ENCODE measurements at places on chromosomes 2 and 18.

DNA sequence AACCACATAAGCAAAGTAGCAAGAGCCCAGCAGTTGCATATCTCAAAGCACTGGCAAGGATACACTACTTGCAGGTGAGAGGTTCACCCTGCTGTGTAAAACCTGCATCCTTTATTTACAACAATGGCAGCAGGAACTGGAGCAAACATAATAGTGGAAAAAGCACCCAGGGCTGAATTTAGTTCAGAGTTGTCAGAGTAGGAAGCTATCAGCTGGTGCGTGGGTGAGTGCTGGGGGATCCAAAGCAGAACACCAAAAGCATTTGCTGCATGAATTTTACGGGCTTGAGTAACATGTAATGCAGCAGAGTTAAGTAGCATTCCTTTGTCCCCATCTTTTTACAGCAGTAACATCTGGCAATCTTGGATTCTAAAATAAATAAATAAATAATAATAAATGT is 73.5 kb upstream of the SRD5A2 start:
- no peak for DNase-seq

- no peak for DNase-seq
Measured at GRCh38 chr2:203569677-203570316, 34.7 kb upstream of the RAPH1 start.

DNA sequence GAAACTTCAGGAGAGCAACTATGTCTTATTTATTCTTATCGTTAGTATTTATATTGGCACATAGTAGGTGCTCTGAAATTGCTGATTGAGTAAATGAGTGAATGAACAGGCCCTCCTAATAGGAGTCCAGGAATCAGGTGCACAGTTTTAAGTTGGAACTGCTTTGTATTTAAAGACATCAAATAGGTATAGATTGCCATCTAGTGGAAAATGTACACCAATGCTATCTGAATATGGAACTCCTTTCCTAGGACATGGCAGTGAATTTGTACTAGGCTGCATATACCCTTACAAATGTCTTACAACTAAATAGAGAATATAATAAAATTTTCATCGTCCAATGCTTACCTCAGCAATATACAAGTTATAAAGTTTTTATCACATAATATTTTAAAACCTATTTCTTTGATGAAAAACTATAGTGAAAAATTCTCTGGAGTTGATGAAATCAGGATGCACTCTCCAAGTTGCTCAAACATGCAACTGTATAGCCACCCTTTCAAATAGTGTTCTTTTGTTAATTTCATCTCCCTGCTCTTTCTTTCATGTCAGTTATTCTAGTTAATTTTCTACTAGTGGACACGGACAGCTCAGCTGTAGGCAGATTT is 318.9 kb upstream of the SYT4 start:
- no peak for DNase-seq

- no peak for DNase-seq
Measured at GRCh38 chr2:1480671-1481076, 67.4 kb downstream of the TPO start.

- peak; percentile 36 for DNase-seq
Measured at GRCh38 chr2:234686088-234686890, 189.4 kb upstream of the ARL4C start.

DNA sequence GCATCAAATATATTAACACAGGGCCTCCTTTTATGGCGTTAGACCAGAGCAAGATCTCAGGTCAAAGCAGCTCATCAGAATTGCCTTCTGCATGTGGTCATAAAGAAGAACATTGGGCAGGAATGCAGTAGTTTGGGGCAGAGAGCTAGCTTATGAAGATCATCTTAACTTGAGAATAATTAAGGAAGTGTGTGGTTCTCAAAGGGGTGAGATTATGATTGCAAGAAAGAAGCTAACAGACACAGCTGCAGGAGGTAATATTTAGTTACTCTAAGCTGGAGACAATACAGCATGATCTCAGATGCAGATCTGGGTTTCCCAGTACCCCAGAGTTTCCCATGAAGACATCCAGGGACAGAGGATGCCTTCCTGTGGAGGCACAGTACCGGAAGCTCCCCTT is 91.6 kb downstream of the TTC27 start:
- no peak for DNase-seq

DNA sequence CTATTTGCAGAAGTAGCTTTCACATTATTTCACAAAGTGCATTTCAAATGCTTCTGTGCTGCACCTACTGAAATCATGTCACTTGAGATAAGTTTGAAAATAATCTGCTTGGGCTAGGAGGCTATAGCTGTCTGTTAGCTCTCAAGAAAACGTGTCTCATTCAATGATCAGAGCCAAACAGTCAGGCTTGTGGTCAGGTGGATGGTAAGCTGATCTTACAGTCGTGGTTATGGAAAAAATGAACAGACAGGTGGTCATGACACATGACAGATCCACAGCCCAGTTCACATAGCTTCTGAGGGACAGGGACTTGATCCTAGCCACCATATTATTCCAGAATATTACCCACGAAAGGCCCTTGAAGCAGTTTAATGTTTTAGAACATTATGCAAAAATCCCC is 26.5 kb upstream of the RFX8 start:
- no peak for DNase-seq

GRCh38 chr2:205868773-205869333 is 186.6 kb downstream of the NRP2 start:
- DNase-seq, result no peak

- DNase-seq, result no peak
Measured at GRCh38 chr2:218043100-218043499, 26.0 kb upstream of the RUFY4 start.

- DNase-seq, result no peak
Measured at GRCh38 chr2:195532628-195533271, 124.3 kb upstream of the SLC39A10 start.

DNA sequence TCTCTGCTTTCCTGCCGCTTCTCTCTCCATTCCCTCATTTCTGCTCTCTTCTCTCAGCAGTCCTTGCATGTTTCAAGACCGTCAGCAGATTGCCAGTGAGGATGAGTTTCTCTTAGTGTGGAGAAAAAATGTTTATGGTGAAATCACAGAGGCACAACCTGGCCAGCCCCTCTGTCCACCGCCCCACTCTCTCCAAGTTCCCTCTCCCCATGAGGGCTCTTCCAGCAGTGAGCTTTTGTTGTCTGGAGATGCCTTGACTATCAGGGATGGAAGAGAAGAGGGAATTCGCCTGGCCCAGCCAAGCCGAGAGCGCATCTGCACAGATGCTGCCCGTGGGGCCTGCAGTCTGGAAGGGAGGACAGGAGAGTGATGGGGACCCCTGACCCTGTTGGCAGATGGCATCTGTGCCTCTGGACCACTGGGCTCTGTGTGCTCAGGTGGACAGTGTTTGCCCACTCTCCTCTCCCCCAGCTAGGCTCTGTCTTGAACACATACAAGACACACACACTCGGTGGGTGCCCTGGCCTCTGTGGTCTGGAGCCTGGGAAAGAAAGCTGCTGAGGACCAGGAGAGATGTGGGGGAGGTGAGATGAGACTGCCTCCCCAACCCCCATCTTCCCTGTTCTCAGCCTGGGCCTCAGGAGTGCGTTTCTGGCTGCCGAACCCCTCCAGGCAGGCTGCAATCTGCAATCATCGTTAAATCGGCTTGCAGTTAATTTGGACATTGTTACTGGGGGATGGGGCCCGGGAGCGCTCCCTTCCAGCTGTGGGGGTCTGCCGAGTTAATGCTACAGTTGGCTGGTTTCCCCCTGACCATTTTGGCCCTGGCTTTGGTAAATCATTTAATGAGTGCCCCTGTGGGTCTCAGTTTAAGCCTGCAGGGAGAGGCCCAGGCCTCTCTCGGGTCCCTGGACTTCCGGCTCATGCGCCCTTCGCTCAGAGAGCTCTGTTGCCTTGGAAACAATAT is 4.5 kb downstream of the ITM2C start:
- DNase-seq, result no peak

DNA sequence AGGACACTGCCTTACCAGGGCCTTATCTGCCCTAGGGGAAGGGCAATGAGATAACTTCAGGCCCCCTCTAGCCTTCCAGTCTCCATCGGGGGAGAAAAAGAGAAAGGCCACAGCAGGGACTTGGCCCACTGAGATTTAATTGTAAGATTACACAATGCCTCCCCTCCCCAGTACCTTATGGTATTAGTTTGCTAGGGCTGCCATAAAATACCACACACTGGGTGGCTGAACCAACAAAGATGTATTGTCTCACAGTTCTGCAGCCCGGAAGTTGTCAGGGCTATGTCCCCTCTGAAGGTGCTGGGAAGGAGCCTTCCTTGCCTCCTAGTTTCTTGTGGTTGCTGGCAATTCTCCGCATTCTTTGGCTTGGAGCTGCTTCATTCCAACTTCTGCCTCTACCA is 34.8 kb upstream of the SPATA3 start:
- DNase-seq, result no peak

GRCh38 chr2:128691526-128691925 is 372.9 kb upstream of the HS6ST1 start:
- DNase-seq, result no peak

GRCh38 chr2:26488463-26489212 is 10.7 kb upstream of the OTOF start:
- DNase-seq, result no peak

- DNase-seq, result no peak
Measured at GRCh38 chr2:175877845-175878544, 124.1 kb downstream of the LNPK start.

GRCh38 chr2:190996338-190996946 is 17.5 kb downstream of the STAT1 start:
- DNase-seq, result no peak

DNA sequence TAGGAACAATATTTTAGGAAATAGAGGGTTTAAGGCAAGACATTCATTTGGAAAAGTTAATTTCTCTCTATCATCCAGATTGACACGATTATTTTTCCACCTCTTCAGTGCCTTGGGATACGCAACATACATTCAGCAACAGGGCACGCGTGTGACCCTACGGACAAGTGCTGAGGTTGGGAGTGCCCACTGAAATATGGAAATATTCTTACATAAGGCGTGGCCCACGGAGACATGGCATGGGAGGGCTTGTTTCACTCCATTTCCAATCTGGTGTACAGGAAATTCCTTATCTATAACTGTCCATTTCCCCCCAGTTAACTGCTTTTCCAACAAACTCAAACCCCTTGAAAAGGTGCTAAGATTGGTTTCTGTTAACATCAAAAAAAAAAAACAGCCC is 20.9 kb upstream of the KIDINS220 start:
- DNase-seq, result no peak

GRCh38 chr2:78351208-78351607 is 674.3 kb upstream of the REG3G start:
- no peak for DNase-seq

- DNase-seq, result peak; percentile 19
Measured at GRCh38 chr2:47269316-47270232, 114.5 kb upstream of the STPG4 start.

DNA sequence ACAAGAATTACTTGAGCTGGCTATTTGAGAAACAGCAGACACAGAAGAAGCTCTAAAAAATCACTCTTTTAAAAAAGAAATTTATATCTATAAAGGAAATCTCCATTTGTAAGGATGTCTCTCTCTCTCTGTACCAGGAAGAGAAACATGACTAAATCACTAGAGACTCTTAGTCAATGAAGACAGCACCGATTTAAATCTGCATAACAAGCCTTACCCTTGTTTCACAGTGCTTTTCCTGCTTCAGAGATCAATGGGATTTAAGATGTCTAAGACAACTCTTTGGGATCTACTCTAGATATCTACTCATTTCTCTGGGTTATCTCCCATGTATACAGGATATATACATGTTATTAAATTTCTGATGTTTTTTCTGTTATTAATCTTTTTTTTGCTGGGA is 359.2 kb upstream of the RND3 start:
- no peak for DNase-seq

- no peak for DNase-seq
Measured at GRCh38 chr2:39334978-39335377, 91.2 kb upstream of the CDKL4 start.

GRCh38 chr18:32763293-32763692 is 9.5 kb downstream of the KLHL14 start:
- no peak for DNase-seq

DNA sequence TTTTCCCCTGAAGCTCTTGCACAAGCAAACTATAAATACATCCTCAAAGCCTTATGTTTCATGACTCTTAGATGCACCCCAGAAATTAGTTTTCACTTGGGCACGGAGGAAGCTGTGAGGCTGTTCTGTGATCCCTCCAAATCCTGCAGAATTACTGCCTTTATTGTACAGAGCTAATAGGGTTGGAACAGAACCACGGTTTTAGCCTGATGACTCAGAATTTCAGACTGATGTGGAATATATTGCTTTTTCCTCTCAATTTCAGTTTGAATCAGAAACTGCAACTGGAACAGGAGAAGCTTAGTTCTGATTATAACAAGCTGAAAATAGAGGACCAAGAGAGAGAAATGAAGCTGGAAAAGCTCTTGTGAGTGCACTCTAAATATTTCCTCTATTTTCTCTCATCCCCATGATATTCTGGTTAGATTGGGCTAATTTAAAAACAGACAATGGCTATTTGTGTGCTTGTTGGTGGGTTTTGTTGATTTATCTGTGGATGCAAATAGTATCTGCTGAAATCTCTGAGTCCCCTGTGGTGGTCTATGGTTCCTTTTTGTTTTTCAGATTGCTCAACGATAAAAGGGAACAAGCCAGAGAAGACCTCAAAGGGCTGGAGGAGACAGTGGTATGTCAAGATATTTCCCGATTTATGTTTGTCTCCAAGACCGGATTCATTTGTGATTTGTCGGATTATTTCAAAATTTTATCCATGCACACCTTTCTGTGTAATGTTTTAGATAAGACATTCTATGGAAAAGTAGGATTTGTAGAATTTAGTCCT is 38.2 kb upstream of the LYPD6B start:
- DNase-seq, result no peak

- no peak for DNase-seq
Measured at GRCh38 chr2:9738535-9739496, 104.5 kb upstream of the TAF1B start.

DNA sequence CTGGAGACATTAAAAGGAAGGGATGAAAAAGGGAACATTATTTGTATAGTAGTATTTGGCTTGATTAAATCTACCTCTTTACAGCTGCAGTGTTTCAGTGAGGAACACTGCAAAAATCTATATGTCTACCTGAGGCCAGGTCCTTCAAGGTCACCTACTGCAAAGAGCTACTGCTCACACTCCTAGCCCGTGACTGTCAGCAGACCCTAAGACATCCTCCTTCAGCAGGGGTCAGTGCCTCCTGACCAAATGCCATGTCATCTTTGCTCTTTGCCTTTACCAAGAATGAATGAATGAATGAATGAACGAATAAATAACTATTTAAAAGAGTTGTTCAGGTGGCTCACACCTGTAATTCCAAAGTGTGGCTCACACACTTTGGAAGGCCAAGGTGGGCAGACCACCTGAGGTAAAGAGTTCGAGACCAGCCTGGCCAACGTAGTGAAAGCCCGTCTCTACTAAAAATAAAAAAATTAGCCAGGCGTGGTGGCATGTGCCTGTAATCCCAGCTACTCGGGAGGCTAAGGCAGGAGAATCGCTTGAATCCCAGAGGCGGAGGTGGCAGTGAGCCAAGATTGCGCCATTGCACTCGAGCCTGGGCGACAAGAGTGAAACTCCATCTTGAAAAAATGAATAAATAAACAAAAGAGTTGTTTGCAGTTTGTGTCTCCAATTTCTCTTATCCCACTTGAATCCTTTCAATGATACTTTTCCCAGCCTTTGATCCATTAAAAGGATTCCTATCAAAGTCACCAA is 84.3 kb upstream of the GRB14 start:
- DNase-seq, result no peak

GRCh38 chr2:74576863-74577229 is 22.3 kb downstream of the DOK1 start:
- DNase-seq, result peak; percentile 57
